ENCODE measurements at places on chromosomes 7 and 10. TPM values are rescaled to one million over a fixed set of nuclear protein-coding genes. Genes with fewer than 3 reads are reported as not detected.

C10orf62 gene
- total RNA-seq, result not detected

- DNase-seq, result no peak
Observed at GRCh38 chr7:92699560-92699959, 109.4 kb upstream of the FAM133B start.

GRCh38 chr7:28411876-28412662 lies at the start of gene CREB5:
Gene CREB5, plus strand, starts transcription at chr7:28412518. Its CDS starts 397 bp downstream, at chr7:28412915.
- DNase-seq, result no peak

GRCh38 chr7:129525225-129525862 lies 23.0 kb downstream of the SMKR1 start:
- no peak for DNase-seq

GRCh38 chr7:111499027-111499426 lies 63.3 kb downstream of the IMMP2L start:
- DNase-seq, result no peak

C10orf90 gene
- total RNA-seq, result not detected

DNA sequence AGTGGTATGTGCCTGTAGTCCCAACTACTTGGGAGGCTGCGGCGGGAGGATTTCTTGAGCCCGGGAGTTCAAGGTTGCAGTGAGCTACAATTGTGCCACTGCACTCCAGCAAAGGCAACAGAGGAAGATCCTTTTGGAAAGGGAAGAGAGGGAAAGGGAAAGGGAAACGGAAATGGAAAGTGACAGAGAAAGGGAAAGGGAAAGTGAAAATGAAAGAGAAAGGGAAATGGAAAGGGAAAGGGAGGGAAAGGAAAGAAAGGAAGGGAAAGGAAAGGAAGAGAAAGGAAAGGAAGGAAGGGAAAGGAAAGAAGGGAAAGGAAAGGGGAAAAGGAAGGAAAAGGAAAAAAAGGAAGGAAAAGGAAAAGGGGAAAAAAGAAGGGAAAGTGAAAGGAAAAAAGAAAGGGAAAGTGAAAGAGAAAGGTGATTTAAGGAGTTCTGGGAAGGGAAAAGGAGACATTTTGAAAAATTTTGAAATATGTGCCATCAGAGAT lies 2.3 kb upstream of the ZC3HAV1 start:
- DNase-seq, result no peak

DNA sequence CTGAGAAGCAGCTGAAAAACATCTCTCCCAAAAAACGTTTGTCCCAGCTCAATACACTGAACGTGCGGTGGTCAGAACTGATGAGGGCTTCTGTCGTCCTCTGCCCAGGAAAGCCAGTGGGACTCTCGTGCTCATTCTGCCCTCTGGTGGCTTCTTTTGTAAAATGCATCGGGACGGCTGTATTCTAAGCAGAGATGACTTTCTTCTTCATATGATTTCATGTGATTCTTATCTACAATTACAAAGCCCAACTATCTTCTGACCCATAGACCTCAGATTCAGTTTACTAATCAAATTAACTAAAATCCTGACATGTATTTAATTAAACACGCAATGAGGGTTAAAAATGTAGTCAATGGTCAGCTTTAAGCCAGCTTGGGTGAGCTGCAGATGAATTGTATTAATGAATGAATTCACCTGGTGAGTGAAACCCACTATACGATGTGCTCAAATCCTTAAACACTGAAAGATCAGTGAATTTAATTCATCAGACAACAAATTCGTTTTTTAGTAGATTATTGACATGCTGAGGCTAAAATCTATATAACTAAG lies 117.6 kb upstream of the FAM204A start:
- peak; percentile 13 for DNase-seq

OR2A42 gene
- total RNA-seq, result under 0.01 TPM

DNA sequence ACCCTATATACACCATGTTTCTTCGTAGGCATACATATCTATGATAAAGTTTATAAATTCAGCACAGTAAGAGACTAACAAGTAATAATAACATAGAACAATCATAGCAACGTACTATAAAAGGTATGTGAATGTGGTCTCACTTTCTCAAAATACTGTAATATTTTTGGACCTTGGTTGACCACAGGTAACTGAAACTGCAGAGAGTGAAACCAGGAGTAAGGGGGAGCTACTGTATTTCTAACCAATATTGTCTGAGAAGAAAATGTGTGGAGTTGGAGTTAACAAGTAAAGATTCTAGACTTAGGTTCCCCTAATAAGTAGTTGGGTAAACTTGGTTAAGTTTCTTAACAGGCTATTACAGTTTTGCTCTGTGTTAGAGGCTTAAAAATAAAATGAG lies 72.1 kb downstream of the GNAI1 start:
- no peak for DNase-seq

DNA sequence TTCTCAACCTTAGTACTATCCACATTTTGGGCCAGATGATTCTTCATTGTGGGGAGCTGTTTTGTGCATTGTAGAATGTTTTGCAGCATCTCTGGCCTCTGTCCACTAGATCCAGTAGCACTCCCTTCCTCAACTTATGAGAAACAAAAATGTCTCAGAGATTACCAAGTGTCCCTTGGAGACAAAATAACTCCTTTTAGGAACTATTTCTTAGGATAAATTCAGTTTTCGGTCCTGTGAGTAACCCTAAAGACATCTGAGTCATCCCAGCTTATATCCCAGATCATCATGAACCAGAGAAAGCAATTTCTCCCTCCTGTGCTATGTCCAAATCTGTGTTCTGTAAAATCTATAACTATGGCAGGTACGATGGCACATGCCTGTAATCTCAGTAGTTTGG lies 266.6 kb upstream of the PHYHIPL start:
- no peak for DNase-seq

GRCh38 chr7:20896996-20897395 lies 110.3 kb upstream of the SP8 start:
- DNase-seq, result no peak

GRCh38 chr10:132938472-132939339 lies 3.7 kb downstream of the CFAP46 start:
- DNase-seq, result peak; percentile 52

GRCh38 chr7:129066290-129067131 lies 11.6 kb upstream of the TNPO3 start:
- DNase-seq, result no peak

DNA sequence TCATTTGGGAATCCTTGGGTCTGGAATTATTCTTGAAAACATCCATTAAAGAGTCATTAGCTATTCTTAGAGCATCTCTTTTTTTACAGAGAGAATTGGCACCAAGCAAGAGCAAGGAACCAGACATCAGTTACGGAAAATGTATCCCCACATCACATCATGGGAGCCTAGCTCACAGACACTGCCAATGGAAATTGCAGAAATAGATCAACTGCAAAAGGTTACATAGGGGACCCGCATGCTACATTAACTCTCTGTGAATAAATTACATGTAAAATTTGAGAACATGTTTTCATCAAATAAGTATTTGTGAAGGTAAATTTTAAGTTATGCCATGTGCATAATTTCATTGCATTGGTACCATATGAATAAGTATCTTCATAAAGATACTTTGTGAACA lies 224.8 kb downstream of the ZNF248 start:
- DNase-seq, result no peak

DNA sequence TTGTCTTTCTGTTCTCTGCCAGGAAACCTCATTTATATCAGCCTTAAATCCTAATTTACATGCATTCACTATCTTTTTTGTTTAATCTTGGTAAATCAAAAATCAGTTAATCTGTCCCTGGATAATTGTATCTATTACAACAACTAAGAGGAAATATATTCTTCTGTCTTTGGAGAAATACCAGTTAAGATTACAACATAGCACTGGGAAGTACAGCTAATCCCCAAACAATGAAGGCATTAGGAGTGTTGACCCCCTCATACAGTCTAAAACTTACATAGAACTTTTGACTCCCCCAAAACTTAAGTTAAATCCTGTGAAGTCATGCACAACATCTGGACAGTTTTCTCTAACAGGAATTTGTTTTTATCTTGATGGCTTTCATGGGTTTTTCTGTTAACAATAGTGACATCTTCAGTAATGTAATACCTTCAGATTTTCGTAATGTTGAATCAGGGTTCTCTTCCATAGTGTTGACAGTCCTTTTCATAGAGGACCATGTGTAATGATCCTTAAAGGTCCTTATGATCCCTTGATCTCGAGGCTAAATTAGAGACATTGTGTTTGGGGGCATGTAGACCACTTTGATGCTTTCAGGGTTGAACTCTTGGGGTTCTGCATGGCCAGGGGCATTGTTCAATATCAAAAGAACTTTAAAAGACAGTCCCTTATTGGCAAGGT lies 24.1 kb upstream of the ABCC2 start:
- DNase-seq, result no peak

SPAM1 gene
- not detected for total RNA-seq

- no peak for DNase-seq
Observed at GRCh38 chr7:21020667-21021066, 234.0 kb upstream of the SP8 start.

DNA sequence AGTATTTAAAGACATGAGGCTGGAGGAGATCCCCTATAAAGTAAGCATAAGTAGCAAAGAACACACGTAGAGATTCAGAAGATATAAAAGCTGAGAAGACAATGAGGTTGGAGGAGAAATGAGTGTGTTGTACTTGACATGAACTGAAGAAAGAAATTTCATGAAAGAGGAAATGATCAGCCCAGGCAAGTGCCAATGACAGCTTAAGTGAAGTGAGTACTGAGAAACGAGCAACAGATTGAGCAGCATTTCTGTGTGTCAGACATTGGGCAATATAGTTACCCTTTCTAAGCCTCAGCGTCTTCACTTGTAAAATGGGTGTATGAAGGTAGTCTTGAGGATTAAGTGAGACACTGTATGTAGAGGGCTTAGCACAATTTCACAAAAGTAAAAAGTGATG lies 4.8 kb upstream of the LIPA start:
- DNase-seq, result no peak

GRCh38 chr10:71132321-71132810 lies 80.0 kb upstream of the UNC5B start:
- DNase-seq, result no peak

DNA sequence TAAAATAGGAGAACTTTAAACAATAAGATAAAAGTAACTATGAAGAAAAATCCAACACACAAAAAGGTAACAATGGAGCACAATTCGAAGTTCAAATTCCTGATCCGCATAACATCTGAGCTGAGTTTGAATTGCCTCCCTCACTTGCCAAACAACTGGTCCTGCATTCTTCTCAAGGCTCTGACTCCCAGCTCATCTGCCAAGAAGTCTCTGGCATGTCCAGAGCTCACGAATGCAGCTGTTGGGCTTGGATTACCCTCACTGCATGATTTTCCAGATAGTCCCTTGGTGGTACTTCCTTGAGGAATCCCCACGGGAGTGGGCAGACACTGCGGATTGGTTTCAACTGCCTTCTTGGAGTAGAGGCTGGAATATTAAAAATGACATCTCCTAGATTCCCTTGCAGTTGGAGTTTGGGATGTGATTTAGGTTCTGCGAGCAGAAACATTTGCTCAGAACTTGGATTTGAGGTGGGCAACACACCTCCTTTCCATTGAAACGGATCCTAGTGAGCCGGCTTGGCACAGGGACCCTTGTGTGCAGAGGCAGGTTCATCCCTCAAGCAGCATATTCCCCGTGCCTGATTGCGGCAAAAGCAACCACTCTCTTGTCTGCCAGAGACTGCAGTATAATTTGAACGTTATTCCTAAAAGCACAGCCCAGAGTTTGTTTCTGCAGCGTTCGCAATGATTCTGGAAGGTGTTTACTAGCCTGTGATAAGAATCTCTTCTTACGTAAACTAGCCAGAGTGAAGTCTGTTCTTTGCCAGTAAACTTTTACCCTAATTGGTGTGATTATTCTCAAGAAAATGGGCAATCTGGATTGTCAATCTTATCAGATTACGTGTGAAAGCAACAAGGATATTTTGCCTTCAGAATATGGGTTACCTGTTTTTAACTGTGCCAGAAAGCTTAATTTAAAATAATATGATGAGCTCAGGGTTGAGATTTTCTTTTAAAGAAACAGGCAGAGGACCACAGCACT lies 23.4 kb upstream of the PRKCQ start:
- no peak for DNase-seq

- DNase-seq, result no peak
Observed at GRCh38 chr7:43868681-43869005, 674 bp downstream of the MRPS24 start.

PSMG3 gene
- total RNA-seq, result 32.0 TPM

GRCh38 chr7:38669965-38670520 lies 38.9 kb upstream of the AMPH start:
- DNase-seq, result no peak

H2AZ2 gene
- total RNA-seq, result 232 TPM

CLRN3 gene
- total RNA-seq, result not detected

- DNase-seq, result no peak
Observed at GRCh38 chr7:4245135-4245865, 436.8 kb upstream of the FOXK1 start.

- DNase-seq, result no peak
Observed at GRCh38 chr10:63068246-63068645, 64.9 kb upstream of the NRBF2 start.
